CD8-positive, alpha-beta memory T cell (primary cell): ENCODE measurements at places on chromosomes 5 and 9. TPM values are rescaled to one million over a fixed set of nuclear protein-coding genes. Genes with fewer than 3 reads are reported as not detected.
A peak's percentile ranks its signal among the peaks of the same experiment; 100 is the strongest.

GRCh38 chr5:139363937-139364336 is 19.2 kb downstream of the SLC23A1 start:
- no peak for DNase-seq

DNA sequence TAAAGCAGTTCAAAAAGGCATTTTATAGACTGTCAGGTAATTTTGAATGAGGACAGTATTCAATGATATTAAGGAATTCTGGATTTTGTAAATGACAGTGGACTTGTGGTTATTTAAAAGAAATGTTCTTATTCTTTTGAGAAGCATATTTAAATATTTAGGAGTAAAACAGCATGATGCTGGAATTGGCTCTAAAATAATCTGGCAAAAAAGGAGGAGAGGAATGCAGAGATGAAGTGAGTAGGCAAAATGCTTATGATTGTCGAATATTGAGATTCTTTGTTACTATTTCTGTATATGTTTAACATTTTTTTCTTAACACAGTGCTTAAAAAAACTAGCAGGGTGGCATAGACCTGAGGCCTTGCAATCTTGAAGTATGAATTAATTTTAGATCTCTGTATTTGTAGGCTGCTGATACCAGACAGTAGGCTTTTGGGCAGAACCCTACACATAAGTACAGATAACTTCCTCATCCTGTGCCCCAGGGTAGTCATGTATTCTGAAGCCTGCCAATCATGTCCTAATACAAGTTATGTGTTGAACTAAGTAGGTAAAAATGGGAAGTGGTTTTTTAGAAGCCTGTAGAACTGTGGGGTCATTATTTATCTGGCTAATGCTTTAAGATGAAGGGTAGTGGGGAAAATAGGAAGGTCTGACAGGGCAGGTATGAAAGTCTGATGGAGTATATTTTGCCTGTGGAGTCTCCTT is 9.4 kb downstream of the CD180 start:
- DNase-seq = no peak

- no peak for DNase-seq
These were observed 59.5 kb downstream of the MAST4 start for GRCh38 chr5:66655395-66656324.

DNA sequence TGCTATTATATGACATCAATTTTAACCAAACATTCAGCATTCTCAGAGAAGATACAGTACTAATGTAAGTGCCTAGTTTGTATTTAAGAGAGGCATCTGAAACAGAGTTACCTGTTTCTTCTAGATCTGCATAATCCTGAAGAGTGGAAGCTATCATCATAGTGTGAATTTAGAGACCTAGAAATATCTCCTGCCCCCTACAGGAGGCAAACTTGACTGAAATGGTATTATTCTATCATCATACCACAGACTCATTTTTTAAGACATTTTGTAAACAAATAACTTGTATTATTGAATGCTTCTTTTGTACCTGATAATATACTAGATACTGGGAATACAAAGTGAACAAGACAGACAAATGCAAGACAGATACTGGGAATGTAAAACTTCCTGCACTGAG is 216.8 kb upstream of the RPS23 start:
- no peak for DNase-seq

GRCh38 chr9:131815970-131816873 is 76.3 kb upstream of the RAPGEF1 start:
- no peak for DNase-seq

DNA sequence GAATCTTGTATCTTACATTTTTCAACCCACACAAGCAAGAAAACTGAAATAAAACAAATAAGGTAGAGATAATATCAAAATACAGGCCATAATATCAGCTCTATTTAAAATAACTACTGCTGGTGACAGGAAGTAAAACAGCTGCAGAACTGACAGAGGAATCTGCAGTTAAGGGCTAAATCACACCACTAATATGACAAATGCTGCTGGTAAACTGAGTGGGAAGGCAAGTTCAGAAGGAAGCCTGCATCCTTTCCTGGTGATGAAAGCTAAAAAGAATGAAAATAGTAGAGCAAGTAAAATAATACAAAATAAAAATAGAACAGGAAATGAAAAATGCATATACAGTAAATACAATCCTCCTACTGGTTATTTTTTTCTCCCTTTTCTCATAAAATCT is 1293.7 kb upstream of the C9orf72 start:
- no peak for DNase-seq

GRCh38 chr5:96196890-96197289 is 235.2 kb upstream of the ELL2 start:
- DNase-seq = no peak

- peak; percentile 8 for DNase-seq
These were observed at the start of gene SPACA9 for GRCh38 chr9:132878695-132879456. Gene SPACA9, plus strand, starts transcription at chr9:132878898. Its CDS starts 5,050 bp downstream, at chr9:132883948.

DNA sequence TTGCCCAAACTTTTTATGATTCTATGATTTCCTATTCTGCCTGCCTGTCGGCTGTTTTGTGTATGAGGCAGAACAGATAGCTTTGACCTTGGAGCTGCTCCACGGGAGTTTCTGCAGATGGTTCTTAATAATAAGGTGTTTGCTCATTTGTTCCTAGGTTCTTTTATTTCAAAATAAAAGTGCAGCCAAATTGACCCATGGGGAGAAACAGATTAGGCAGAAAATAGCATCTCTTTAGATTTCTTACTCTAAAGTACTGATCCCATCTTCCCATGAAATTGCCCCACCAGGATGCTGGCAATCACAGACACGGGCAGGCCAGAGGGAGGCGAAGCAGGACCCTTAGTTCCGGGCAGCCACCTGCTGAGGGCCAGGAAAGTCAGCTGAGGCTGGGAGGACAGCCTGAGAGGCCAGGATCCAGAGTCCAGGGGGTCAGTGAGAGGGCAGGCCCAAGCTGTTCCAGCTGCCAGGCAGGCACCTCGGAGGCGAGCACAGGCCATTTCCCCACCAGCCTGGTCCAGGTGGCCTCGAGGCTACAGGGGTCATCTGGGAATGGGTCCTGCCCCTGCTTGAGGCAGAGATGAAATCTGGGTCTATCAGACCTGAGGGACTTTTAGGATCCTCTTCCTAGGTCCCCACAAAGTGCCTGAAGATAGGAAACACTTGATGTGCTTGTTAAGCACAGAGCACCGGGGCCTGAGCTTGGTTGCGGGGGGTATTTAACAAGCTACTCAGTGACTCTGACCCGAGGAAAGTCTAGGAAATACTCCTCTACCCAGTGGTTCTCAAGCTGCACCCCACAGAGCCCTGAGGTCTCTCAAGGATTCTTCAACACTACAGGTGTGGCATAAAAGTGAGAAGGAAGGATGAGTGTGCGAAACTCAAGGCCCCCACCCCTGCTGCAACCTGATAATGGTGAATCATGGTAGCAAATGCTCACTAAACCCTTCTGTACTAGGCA is 145.4 kb downstream of the CMYA5 start:
- DNase-seq = no peak

DNA sequence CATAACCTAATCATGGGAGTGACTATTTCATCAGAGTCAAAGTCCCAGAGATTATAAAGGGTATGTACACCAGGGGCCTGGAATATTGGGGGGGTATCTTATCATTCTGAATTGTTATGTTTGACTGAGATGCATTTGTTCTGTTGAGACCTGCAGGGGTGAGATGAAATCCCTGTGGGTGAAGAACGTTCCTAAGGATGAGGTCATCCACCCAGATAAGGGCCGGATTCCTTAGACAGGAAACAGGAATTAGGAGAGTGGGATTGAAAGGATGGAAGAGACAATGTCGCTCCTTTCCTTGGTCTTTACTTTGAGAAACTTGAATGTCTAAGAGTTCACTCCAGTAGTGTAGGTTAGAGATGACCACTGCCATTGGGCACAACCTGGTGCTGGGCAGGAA is 54.7 kb downstream of the GAS1 start:
- DNase-seq = no peak

- no peak for DNase-seq
These were observed 139.4 kb upstream of the RAI14 start for GRCh38 chr5:34516686-34517085.

DNA sequence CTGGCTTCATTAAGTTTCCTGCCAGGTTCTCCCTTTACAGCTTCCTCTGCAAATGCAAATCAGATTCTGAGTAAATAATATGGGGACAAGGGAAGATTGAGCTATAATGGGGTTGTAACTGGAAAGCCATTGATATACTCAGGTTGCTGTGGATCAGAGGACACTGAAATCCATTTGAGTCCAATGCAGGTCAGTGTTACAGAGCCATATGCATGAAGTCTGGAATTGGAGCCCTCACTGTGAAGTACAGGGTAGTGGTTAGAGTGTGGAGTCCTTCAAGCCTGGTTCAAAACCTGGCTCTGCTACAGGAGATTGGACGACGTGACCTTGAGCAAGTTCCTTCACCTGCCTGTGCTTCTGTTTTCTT is 48.7 kb downstream of the TIMD4 start:
- no peak for DNase-seq

- no peak for DNase-seq
These were observed 175.6 kb downstream of the HSD17B3 start for GRCh38 chr9:96126321-96126881.

DNA sequence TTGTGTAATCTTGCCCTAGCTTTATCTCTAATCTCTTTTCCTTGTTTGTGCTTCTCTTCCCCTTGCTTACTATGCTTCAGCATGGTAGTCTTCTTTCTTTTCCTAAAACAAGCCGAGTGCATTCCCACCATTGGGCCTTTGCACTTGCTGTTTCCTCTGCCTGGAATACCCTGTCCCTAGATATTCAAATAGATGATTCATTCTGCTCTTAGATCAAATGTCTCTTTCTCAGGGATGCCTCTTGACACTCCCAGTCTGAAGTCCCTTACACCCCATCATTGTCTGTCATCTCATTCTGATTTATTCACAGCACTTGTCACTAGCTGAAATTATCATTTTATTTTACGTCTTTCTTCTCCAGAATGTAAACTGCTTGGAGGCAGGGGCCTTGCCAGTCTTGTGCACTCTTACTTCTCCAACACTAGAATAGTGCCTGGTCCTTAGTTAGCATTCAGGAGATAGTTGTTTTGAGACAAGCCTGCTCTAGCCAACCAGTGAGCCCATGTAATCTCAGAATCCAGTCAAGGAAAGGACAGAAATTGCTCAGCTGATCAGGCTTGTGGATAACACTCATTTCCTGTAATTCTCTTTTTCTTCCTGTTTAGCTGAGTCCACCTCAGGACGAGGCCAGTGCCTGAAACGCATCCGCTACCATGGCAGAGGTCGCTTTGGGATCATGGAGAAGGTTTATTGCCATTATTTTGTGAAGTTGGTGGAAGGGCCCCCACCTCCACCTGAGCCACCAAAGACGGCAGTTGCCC is 25.4 kb downstream of the MRPL22 start:
- DNase-seq = no peak

The FOXE1 gene
- not detected for total RNA-seq

The PRDM9 gene
- total RNA-seq = not detected

The TAL2 gene
- total RNA-seq = not detected

The C5orf24 gene
- total RNA-seq = 28.9 TPM

The ANKRD31 gene
- total RNA-seq = 0.64 TPM

The TMC1 gene
- not detected for total RNA-seq

The F12 gene
- 9.2 TPM for total RNA-seq
